ENCODE measurements at places on chromosomes 2 and 18.

GRCh38 chr18:74501386-74501785 lies 5.2 kb downstream of the CNDP2 start:
- DNase-seq = no peak

DNA sequence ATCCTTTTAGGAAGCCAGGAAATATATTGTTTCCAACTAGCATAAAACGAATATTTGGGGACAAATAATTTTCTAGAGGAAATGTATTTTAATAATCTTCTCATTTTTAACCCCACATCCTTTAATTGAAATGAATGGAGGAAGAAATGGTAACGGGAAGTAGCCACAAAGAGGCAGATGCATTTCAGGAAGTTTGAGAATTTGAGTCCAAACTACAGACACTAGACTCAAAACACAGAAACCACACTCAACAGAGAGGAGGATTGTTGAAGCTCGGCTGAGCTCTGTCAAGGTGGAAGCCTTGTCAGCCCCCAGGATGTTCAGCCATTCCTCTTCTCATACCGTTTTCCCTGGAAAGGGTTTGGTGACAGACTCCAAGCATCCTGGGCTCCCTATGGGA lies 288.5 kb downstream of the NAPG start:
- DNase-seq = no peak

- DNase-seq = peak; percentile 32
These were observed 48.8 kb downstream of the ANKMY1 start for GRCh38 chr2:240508832-240509545.

- DNase-seq = no peak
These were observed 246.7 kb downstream of the BABAM2 start for GRCh38 chr2:28137221-28137620.

DNA sequence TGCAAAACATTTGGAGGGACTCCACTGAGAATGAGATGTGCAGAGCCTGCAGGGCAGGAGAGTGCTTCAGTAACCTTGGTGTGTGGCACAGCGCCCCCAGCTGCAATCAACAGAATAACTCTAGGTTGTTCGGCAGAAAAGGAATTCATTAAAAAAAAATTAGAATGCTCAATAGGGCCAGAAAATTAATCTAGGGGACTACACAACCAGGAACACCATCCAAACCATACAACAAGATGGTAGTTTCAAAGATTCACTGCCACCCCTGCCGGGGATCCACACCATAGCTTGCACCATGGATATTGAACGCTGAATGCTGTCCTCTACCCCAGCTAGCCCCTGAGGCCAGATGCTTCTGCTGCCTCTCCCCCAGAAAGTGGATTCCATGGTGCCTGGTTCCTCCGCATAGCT lies 50.1 kb downstream of the THUMPD2 start:
- no peak for DNase-seq

GRCh38 chr2:72927619-72928550 lies 10.6 kb downstream of the EMX1 start:
- peak; percentile 37 for DNase-seq

DNA sequence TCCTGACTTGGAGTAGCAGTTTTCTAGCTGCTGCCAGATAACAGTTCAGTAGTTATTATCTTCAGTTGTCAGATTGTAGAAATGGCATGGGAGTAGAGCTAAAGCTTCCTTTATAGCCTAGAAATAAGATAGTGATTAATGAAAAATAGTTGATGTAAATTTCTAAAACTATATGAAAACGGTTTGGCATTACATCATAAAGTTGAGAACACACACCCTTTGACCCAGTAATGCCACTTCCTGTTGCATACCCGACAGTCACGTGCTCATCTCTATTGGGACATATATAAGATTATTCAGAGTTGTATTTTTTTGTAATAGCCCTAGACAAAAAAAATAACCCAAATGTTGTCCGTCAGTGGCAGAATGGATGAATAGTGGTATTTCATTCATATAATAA lies 39.4 kb upstream of the ASB1 start:
- DNase-seq = no peak

All from activated CD8-positive, alpha-beta memory T cell treated with anti-CD3 and anti-CD28 coated beads for 24 hours (primary cell).